CD4-positive, alpha-beta T cell treated with Interferon alpha-2 for 1 hour (primary cell): ENCODE measurements at places on chromosomes 11 and 22.

- peak; percentile 19 for DNase-seq
These were observed 23.6 kb downstream of the DUSP8 start for GRCh38 chr11:1548221-1549070.

DNA sequence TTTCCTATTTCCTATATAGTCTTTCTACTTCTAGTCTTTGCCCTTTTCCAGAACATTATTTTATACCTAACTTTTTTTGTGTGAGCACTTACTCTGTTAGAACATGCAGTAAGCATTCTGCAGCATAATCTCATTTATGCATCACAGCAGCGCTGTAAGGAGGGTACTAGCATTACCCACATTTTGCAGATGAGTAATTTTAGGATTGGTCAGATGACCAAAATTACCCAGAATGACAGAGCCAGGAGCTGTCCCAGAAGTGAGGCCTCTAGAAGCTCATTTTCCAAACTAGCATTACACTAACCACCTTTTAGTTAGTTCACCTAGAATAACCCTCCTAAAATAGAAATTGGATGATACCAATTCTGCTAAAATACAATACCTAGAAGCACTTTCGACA is 47.1 kb upstream of the ARHGAP32 start:
- DNase-seq, result no peak

DNA sequence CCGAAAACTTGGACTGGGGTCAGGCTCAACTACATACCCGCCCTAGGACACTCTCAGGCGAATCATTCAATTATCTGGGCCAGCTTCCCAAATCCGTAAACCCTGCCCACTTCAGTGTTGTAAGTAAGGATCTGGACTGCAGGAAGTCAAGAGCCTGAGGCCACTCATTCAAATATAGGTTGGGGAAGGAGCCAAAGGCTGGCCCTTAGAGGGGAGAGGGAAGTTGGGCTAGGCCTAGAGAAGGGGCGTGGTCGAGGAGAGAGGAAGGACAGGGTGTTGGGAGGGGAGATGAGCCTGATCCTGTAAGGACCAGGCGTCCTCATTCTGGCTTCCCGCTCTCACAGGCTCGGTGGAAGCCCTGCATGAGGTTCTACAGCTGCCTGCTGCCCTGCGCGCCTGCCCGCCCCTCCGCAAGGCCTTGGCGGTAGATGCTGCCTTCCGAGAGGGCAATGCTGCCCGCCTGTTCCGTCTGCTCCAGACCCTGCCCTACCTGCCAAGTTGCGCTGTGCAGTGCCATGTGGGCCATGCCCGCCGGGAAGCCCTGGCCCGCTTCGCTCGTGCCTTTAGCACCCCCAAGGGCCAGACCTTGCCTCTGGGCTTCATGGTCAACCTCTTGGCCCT is 3.0 kb downstream of the SAC3D1 start:
- DNase-seq, result no peak

GRCh38 chr11:36509201-36509639 is 852 bp downstream of the TRAF6 start:
- peak; percentile 51 for DNase-seq

DNA sequence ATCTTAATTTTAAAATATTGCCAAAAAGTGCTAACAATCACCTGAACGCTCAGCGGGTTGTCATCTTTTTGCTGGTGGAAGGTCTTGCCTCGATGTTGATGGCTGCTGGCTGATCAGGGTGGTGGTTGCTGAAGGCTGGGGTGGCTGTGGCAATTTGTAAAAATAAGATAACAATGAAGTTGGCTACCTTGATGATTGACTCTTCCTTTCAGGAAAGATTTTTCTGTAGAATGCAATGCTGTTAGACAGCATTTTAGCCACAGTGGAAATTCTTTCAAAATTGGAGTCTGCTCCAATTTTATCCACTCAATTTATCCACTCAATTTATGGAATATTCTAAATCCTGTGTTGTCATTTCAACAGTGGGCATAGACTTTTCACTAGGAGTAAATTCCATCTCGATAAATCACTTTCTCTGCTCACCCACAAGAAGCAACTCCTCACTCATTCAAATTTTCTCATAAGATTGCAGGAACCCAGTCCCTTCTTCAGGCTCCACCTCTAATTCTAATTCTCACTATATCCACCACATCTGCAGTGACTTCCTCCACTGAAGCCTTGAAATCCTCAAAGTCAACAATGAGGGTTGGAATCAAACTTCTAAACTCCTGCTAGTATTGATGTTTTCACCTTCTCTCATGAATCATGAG is 78.8 kb downstream of the LINC01488 start:
- no peak for DNase-seq

- DNase-seq, result no peak
These were observed 1.8 kb upstream of the RAB3IL1 start for GRCh38 chr11:61918938-61919704.

DNA sequence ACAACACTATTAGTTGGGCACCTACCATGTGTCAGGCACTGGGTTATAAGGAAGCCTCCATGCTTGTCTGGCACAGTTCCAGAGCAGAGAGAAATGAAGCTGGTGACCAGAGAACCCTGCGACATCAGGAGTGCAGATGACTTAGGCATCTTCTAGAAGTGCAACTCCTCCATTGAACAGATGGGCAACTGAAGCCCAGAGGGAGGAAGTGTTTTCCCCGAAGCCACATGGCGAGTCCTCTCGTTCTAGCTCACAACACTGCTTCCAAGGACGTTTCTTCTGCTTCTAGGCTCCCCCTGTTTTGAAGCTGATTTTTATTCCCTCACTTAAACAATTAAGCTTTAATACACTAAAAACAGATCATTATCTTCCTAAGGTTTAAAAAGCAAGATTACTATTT is 109.8 kb upstream of the SYT13 start:
- DNase-seq, result no peak
